ENCODE measurements at places on chromosomes 7 and 10.

DNA sequence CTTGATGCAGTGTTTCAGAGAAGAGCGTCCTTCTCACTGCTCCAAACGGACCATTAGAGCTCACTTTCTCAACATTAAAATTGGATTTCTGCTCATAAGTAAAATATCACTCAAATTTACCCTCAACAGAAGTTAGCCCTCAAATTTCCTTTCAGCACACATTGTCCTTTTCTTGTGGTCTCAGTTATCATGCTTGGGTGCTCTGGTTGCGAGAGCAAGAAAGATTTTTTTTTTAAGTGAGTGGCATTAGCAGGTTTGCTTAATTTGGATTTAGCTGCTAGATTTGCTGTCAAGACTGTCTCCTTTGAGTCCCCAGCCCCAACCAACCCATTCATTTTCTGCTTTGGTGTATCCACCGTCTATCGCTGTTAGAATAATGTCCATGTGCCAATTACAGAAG lies 2.6 kb upstream of the CH25H start:
- DNase-seq, result no peak

- no peak for DNase-seq
These were observed 34.5 kb downstream of the PPP1R3C start for GRCh38 chr10:91598211-91598977.

DNA sequence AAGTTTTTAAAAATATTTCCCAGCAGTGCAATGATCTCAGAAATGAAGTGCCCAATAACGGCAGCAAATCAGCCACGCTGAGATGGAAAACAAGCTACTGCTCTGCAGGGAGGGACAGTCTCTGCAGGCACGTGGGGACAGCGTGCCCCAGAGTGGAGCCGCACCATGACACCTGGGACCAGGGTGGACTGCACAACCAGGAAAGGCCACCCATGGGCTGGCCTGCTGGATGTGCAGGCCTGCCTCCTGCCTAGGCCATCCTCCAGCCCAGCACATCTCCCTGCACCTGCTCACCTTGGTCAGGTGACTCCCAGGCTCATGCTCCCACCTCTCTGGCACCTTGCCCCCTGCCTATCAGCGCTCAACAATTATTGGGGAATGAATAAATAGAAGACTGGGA lies 80.4 kb downstream of the VSTM4 start:
- no peak for DNase-seq

DNA sequence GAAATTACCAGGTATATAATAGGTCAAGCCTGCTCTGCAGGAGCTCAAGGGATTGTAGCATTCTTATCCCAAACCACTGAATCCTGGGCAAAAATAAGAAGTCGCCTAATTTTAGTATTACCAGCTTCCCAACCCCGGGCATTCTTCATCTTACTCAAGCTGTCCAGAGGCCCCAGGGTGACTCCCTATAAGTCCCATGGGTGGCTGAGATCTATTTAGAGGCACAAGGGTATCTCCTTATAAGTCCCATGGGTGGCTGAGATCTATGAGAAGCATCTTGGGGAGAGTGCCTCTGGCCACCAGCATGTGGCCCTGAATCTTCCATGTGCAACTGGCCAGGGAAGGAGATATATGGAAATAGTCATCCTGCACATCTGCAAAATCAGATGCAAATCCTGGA lies 38.9 kb downstream of the PRSS2 start:
- DNase-seq, result peak; percentile 42

DNA sequence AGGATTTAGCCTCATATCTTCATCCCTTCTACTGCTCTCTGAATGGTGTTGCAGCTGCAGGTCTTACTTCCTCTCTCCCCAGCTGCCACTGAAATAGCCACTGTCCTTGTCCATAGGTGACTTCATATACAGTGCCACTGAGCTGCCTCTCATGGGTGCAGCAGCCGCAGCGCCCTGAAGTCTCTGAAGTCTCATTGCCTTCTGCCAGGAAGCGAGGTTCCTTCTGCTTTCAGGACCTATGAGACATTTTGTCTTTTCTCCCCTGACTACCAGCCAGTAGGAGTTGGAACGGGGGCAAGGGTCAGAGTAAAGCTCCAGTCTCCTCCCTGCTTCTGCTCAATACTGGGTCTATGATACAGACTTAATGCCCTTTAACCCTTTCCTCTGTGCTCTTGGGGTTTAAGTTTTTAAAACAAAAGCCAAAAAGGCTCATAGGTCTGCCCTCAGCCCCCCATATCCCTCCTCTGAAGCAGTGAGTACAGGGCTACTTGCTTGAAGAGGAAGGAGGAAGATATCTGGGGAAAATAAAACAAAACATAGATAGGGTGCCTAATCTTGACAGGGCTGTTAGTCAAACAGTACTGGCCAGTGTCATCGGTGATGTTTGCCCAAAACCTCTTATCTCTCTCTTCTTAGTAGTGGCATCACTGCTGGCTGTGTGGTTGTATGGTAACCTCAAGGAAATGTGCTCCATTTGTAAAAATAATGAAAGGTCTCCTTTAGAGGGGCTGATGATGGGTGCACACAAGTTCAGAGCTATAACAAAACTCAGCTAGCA lies 7.1 kb downstream of the PLCE1 start:
- no peak for DNase-seq

- DNase-seq, result no peak
These were observed 60.5 kb downstream of the LAMB4 start for GRCh38 chr7:108069646-108070045.

DNA sequence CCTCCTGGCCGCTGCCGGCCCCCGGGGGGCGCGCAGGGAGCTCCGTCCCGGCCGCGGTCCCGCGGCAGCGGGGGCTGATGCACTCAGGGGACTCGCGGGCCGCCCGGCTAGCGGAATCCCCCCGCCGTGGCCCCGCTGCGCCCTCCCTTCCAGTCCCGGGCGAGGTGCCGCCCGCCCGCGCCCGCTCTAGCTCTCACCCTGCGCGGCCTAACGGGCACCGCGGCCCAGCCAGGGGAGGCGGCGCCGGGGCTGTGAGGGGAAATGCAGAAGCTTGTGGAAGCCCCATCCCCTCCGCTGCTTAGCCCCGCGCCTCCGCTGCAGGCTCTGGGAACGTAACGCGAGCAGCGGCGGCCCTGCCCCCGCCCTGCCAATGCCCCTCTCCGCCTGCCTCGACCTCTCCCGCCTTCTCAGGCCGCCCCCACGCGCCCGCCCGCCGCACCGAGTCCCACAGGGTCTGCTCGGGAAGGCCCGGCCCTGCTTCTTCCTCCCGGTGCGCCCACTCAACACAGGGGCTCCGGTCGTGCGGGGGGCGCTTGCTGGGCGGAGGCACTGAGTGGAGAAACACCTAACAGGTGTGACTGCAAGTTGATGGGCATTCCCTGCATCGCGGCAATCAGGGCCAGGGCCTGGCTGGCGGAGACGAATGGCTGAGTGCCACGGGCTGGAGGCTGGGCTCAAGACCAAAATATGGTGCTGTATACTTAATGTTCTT lies 384 bp upstream of the TMEM229A start:
- no peak for DNase-seq

GRCh38 chr7:14747701-14748100 lies 154.8 kb downstream of the DGKB start:
- no peak for DNase-seq

DNA sequence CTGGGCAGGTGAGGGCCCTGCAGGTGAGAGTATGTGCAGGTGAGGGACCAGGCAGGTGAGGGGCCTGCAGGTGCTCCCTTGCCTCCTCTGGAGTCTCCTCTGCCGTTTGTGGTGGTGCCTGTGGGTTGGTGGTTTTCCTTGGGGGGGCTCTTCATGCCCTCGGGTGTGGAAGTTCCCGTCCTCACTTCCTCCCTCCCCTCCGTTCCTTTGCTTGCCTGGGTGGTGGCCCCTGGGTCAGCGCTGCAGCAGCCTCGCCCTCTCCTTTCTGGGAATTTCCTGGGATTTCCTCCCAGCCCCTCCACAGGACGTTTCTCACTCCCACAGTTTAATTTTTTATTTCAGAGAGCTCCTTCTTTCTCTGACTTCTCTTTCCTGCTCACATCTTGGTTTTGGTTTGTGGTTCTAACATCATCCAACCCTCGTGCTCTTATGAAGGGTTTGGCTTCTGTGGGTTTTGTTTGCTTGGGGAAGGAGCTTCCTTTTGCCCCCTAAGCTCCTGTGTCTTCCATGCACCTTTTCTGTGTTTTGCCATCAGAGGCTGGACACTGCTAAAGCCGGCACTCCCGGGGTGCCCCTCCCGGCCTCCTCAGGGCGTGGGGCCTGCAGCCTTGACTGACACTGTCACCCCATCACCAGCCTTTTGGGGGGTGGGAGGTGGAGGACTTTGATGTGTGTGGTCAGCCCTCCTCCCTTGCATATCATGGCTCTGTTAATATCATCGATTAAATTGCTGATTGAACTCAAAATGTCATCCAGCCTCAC lies 29.2 kb upstream of the ADGRA1 start:
- DNase-seq, result no peak

DNA sequence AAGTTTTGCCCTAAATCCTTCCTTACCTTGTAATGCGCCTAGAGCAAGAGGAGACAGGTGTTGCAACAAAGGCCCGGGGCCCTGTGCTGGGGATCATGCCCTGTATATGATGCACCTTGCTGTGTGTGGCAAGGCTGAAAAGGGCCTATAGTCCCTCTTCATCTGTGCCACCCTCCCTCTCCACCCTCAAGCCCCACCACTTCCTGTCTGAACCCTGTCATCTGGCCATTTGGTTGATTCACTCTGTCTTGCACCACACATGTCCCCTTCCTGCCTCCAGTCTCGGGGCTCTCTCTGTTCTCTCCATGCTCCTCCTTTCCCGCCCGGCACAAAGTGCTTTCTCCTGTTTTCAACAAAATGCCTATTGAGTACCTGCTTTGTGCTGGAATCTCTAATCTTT lies 11.5 kb upstream of the MALSU1 start:
- DNase-seq, result no peak

DNA sequence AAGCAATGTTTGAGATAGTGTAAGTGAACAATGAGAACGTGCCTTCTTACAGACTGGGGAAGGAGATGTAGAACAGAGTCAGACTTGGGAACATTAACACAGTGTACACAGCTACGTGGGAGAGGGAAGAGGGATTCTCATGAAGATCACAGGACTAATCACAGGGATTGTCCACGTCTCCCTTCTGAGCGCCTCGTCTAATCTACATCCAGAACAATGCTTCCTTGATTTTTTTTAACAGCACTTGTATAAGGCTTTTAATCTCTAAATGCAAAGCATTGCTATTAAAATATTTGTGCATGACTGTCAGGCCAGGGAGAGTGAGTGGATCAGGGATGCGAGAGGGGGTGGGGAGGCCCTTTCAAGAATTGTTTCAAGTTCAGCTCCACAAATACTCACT lies 62.7 kb downstream of the MET start:
- DNase-seq, result no peak

GRCh38 chr7:28580665-28581064 lies 168.3 kb downstream of the CREB5 start:
- DNase-seq, result no peak

- no peak for DNase-seq
These were observed 181.1 kb downstream of the ST7 start for GRCh38 chr7:117134411-117134810.

DNA sequence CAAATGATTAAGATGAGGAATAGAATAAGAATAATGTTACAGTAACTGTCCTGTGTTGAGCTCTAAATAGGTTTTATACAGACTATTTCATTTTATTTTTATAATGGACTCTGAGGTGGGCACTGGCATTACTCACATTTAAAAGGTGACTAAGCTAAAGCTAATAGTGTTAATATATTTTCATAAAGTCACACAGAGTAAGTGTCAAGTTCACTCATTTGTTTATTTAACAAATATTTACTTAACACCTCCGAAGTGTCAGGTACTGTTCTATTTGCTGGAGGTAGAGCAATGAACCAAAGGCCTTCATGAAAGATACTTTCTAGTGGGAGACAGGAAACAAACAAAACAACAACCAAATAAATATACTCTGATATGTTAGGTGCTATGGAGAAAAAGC lies 44.0 kb downstream of the ASB4 start:
- no peak for DNase-seq

- DNase-seq, result no peak
These were observed 77.6 kb upstream of the SFMBT2 start for GRCh38 chr10:7488418-7488829.

DNA sequence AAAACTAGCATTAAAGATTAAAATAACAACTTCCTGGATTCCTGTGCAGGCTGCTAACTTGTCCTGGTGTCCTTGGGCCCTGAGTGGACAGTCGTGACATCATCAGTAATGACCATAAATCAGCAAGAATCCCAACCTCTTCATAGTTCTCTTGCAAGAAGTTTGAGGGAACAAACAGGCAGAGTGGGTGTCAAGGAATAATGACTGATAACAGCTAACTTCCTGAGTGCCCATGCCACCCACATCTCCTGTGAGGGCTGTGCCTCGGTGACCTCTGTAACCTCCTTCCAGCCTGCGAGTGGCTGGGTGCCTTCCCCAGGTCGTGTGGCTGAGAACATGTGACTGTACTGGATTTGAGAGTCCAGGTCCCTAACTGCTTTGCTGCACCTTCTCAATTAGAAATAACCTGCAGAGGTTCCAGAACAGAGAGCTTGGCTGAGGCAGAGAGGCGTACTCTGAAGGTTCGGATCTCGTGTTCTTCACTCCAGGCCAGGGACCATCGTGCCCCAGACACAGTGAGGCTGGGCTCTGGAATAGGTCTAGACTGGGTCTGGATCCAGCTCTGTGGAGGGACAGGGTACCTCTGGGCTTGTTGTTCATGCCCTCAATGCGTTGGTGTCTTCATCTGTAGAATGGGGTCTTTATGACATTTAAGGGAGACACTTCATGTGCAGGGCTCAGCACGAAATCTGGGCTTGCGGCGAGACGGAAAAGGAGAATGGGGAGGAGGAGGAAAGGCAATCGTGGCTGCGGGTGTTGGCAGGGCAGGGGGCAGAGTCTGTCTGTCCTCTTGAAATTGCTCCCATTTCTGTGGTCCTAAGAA lies 313.1 kb upstream of the ZNF32 start:
- DNase-seq, result no peak

- no peak for DNase-seq
These were observed 165.1 kb upstream of the KLF14 start for GRCh38 chr7:130899071-130899560.

DNA sequence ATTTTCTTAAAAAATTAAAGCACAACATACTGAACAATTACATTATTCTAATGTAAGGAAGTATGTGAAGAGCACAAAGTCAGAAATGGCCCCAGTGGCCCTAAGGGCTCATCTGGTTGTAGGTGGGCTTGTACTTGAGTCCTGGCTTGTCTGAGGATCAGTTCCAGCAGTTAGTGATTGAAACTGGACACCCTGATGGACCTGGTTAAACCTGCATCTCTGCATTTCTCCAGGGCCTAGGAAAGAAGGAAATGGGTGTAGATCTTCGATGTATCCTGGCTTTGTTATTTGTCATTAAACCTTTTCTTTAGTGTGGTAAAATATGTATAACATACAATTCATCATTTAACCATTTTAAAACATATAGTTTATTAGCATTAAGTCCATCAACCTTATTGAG lies 9.7 kb upstream of the AKR1C2 start:
- DNase-seq, result no peak

- no peak for DNase-seq
These were observed 112.6 kb downstream of the PTPRZ1 start for GRCh38 chr7:121985476-121986030.

- DNase-seq, result no peak
These were observed 101.8 kb upstream of the MKLN1 start for GRCh38 chr7:131225619-131226513.

Data from activated T-cell treated with anti-CD3 and anti-CD28 coated beads, Interleukin-2, amount 50 U/mL, for 1 hour (primary cell).